ENCODE measurements at places on chromosomes 11 and 22. TPM values are rescaled to one million over a fixed set of nuclear protein-coding genes. Genes with fewer than 3 reads are reported as not detected.

The CST6 gene
- total RNA-seq, result not detected

The OR8A1 gene
- total RNA-seq, result not detected

GRCh38 chr11:68048681-68049508 is 10.1 kb downstream of the TCIRG1 start:
- H3K36me3 ChIP-seq, result no peaks in the 10 kb centered on the region
- no peak overlapping the region for H3K4me3 ChIP-seq
- no peaks in the 10 kb centered on the region for H3K27me3 ChIP-seq
- peak; percentile 53 for DNase-seq

- no peak overlapping the region for H3K27ac ChIP-seq
- no peaks in the 10 kb centered on the region for H3K4me1 ChIP-seq
- no peaks in the 10 kb centered on the region for H3K27me3 ChIP-seq
- no peak for DNase-seq
- no peak overlapping the region for H3K4me3 ChIP-seq
Measured at GRCh38 chr11:126491092-126491491, 135.6 kb downstream of the ST3GAL4 start.

- H3K36me3 ChIP-seq, result peaks cover 15% of the 10 kb centered on the region
- no peaks in the 10 kb centered on the region for H3K4me1 ChIP-seq
- no peak for DNase-seq
- H3K27me3 ChIP-seq, result no peaks in the 10 kb centered on the region
Measured at GRCh38 chr22:26884921-26885320, 227.5 kb downstream of the MIAT start.

- no peak overlapping the region for H3K4me3 ChIP-seq
- H3K27ac ChIP-seq, result no peak overlapping the region
- no peak for DNase-seq
- no peaks in the 10 kb centered on the region for H3K4me1 ChIP-seq
- no peaks in the 10 kb centered on the region for H3K36me3 ChIP-seq
- peaks cover 17% of the 10 kb centered on the region for H3K27me3 ChIP-seq
Measured at GRCh38 chr11:19094859-19095258, 22.1 kb upstream of the ZDHHC13 start.

DNA sequence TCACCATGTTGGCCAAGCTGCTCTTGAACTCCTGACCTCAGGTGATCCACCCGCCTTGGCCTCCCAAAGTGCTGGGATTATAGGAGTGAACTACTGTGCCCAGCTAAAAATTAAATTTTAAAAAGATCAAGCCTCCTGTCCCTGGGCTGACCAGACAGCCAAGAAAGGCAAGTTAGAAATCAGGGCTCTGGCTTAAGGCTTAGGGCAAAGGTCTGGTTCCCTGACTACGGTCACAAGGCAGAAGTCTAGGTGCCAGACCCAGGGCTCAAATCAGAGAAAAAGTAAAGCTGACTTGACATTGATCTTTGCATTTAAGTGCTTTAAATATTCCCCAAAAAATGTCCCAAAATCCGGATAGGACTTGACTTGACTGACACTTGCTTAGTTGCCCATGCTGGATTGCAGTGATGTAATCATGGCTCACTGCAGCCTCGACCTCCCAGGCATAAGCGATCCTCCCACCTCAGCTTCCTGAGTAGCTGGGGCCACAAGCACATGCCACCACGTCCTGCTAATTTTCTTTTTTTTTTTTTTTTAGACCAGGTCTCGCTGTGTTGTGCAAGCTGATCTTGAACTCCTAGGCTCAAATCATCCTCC is 17.3 kb upstream of the CRKL start:
- H3K36me3 ChIP-seq, result no peaks in the 10 kb centered on the region
- no peaks in the 10 kb centered on the region for H3K4me1 ChIP-seq
- H3K4me3 ChIP-seq, result no peak overlapping the region
- DNase-seq, result no peak
- H3K27ac ChIP-seq, result no peak overlapping the region

DNA sequence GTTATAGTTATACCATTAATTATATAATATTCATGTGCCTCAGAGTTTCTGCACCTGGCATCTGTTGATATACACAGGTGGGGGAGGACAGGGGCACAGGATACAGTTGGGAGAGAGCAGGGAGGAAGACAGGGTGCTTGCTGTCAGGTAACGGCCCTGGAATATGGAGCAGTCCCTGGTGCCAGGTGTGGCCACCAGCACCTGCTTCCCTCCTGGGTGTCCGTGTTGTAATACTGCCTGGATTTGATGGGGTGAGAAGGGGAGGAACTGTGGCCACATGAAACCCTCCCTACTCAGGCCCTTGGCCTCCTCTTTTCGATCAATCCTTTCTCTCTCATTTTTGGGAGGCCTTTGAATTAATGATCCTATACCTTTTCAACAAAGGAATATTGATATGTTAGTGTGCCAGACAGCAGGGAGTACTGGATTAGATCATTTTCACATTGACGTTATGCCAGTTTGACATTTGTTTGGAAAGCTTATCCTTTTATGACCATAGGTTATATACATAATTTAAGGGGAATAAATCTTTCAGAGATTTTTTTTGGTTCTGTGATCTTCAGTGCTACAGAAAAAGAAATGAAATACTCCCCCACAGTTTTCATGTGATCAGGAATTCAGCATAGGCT is 88.6 kb downstream of the TEAD1 start:
- no peak for DNase-seq
- H3K27ac ChIP-seq, result no peak overlapping the region
- peaks cover 13% of the 10 kb centered on the region for H3K27me3 ChIP-seq
- no peak overlapping the region for H3K4me3 ChIP-seq
- H3K36me3 ChIP-seq, result no peaks in the 10 kb centered on the region

DNA sequence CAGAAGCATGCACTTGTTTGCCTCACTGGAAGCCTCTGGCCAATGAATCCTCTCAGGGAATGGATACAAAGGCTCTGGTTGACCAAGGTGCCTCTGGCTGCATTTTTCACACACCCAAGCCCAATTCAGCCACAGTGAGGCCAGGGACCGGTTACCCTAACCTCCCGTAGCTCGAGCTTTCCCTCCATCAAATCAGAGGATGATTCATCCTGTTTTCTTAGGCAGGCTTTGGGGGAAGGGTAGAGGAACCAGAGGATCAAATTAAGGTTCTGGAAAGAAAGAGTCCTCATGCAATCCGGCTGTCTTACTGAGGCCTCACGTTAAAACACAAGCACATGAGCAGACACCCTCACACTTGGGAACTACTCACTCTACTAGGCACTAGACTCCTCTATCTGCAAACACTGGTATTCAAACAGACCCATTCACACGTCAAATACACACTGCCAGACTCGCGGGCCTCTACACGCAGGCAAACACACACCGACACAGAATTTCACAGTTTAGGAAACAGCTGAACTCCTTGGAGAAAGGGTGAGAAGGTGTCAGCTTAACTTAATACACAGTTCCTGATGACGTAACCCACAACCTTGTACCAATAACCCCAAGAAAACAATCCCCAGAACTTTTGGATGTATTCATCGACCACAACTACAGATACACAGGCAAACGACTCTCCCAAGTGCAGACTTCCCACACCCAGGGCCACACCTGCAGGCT is 12.4 kb downstream of the NRXN2 start:
- DNase-seq, result no peak
- peaks cover 6% of the 10 kb centered on the region for H3K36me3 ChIP-seq
- peak overlapping the region; percentile 40 for H3K27ac ChIP-seq
- peaks cover 10% of the 10 kb centered on the region for H3K4me1 ChIP-seq

DNA sequence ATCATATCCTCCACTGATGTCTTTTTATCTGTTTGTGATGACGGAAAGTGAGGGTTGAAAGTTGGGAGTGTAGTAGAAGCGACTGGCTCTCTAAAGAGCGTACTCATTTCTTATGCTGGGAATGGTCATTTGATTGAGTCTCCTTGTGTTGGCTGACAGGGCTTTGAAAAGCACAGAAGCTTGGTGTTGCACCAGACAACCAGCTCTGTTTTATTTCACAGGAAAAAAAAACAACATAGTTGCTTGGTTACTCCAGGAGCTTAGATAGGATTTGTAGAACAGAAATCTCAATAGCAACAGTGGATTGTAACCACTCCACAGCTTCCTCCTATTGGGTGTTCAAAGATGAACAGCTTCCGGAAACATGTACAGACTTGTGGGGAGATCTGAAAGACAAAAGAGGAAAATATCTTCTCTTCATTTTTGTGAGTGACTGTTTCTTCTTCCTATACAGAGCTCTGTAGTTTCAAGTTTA is 2.7 kb downstream of the RBM14 start:
- peak overlapping the region; percentile 100 for H3K4me3 ChIP-seq
- peak overlapping the region; percentile 97 for H3K27ac ChIP-seq
- peak; percentile 74 for DNase-seq
- H3K36me3 ChIP-seq, result no peaks in the 10 kb centered on the region
- peaks cover 70% of the 10 kb centered on the region for H3K4me1 ChIP-seq
- H3K27me3 ChIP-seq, result no peaks in the 10 kb centered on the region

DNA sequence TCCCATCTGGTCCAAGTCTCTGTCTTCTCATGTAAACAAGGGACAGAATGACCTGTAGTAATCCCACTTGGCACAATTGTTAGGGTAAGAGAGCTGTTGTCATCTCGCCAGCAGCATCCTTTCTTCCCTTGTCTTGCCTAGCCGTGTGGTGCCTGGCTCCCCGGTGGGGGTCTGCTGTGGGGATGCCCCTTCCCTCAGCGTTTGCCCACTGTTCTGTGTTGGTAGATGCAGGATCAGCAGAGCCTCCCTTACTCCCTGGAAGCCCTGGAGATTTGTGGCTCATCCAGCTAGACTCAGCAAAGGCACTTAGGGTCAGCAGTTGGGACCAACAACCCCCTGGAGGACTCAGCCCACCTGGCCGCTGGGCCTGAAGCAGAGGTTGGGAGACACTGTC is 13.0 kb downstream of the ACO2 start:
- H3K27ac ChIP-seq, result peak overlapping the region; percentile 14
- H3K4me3 ChIP-seq, result no peak overlapping the region
- no peak for DNase-seq
- no peaks in the 10 kb centered on the region for H3K27me3 ChIP-seq

Measured in naive thymus-derived CD8-positive, alpha-beta T cell (primary cell).